Fibroblast of upper back skin (primary cell): ENCODE measurements at places on chromosomes 5 and 9.

- no peak for DNase-seq
Observed at GRCh38 chr9:68721666-68722330, 16.8 kb downstream of the PIP5K1B start.

DNA sequence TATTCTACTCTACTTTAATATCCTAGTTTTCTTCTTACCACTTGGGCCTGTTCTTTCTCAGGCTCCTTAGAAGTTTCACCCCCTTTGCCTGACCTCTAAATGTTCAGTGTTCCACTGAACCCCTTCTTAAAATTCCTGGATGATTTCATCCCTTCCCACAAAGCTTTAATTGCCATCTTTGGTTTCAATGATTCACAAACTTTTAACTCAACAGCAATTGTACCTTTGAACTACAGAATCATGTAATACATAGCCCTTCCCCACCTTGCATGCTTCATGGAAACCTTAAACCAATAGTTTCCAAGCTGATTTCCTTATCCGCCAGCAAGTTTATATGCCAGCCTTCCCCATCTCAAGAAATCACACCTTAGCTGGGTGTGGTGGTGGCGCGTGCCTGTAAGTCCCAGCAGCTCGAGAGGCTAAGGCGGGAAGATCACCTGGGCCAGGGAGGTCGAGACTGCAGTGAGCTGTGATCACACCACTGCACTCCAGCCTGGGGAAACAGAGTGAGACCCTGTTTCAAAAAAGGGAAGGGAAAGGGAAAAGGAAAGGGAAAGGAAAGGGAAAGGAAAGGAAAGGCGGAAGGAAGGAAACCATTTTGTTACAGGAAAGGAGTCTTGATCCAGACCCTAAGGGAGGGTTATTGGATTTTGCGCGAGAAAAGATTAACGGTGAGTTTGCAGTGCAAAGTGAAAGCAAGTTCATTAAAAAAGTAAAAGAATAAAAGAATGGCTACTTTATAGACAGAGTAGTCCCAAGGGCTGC, 1023.7 kb upstream of the DMAC1 start:
- peak; percentile 44 for DNase-seq

GRCh38 chr9:132023419-132024180, 56.1 kb downstream of the MED27 start:
- peak; percentile 51 for DNase-seq

DNA sequence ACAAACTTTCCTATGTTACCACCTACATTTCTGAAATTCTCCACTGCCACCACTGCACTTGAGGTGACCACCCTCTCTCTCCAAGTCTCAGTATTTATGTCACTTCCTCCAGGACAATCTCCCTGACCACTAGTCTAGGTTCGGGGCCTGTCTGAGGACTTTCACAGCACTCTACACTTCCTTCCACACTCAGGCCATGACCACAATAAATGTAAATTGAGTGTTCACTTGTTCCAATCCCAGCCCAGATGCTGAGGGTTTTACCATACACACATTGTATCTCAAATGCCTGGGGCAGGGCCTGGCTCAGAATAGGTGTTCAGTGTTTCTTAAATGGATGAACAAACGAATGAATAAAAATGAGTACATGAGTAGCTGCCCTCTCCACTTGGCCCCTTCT, 26.9 kb upstream of the CCNG1 start:
- DNase-seq = no peak

DNA sequence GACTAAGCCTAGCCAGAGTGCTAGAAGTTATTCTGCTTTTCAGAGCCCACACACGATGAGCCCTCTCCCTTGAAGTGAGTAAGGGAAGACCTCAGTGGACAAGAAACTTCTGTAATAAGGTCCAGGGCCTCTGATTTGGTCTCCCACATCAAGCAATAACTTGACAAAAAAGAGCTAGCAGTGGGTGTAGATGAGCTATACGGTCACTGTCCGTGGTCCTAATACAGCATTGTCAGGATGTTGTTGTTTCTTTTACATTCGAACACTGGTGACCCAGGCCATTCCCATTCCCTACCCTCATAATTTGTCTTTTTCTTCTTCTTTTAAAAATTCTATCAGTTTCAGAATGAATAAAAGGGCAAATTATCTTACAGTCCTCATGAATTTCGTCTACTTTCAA, 5.2 kb downstream of the PCSK1 start:
- DNase-seq = peak; percentile 26

GRCh38 chr9:126784401-126784800, 20.4 kb upstream of the ZBTB43 start:
- no peak for DNase-seq

DNA sequence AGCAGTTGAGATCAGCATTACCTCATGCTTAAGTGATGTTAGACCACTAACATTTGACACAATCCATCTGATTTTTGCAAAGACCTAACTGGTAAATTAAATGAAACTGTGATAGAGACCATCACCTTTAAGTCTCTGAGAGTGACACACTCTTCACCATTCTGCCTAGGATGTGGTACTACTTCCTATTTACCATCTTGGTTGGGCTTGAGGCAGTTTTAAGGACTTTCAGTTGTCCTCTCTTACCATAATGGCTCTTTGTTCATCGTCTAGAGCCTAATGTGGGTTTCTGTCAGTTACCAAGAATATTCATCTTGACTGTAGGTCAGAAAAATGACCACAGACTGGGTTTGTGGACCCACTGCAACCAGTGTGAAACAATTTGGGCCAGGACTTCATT, 158.1 kb downstream of the CETN3 start:
- no peak for DNase-seq
